ENCODE measurements at places on chromosomes 16 and 17.

DNA sequence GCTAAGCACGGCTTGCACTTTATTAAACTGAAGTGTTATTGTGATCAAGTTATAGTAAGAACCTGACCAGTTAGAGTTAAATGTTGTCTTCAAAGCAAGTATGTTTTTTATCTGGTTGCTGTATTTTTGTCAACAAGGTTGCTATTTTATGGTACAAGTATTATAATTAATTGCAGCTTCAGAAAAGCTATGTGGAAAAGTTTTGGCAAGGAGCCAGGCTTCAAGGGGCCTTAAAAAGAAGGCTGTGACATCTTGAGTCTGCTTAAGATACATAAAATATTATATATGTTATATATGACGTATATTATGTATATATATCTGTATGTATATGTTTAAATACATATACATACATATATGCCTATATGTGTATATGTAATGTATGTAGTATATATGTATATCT lies 1461.2 kb upstream of the CDH8 start:
- no peak for DNase-seq

- no peak for DNase-seq
Observed at GRCh38 chr17:47860386-47860785, 9.4 kb upstream of the SP6 start.

DNA sequence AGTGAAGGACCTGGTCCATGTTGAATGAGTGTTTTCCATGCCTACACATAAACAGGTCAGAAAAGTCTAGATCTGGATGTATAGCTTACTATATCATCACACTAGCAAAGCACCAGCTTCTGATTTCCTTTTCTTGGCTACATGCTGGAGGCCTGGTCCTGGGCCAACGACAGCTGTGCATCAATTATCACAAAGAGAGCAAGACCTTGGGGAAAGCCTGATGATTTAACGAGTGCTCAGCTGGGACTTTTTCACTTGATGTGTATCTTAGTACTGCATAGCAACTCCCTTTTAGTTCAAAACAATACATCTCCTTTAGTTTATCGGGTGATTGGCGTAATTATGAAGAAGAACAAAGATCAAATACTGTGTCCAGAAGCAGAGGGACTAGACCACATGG lies 358.2 kb downstream of the KIF2B start:
- no peak for DNase-seq

DNA sequence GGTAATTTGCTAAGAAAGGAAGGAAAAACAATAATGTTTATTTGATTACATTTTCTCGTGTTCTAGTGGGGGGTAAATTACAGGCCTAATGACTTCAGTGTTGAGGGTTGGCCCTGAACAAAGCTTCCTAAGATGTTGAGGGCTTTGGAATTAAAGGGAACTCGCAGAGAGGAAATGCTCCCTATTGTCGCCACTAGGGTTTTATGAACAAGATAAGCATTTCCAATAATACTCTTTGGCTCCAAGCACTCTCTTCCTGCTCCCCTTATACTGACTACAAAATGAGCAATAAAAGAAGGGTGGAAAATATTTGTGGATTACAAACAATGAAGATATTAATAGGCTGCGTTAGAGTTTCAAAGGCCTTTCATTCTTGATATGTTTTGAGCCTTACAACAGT lies 363.6 kb downstream of the HS3ST3B1 start:
- DNase-seq: no peak

GRCh38 chr17:77848257-77848656 lies 110.2 kb upstream of the TNRC6C start:
- DNase-seq: no peak

DNA sequence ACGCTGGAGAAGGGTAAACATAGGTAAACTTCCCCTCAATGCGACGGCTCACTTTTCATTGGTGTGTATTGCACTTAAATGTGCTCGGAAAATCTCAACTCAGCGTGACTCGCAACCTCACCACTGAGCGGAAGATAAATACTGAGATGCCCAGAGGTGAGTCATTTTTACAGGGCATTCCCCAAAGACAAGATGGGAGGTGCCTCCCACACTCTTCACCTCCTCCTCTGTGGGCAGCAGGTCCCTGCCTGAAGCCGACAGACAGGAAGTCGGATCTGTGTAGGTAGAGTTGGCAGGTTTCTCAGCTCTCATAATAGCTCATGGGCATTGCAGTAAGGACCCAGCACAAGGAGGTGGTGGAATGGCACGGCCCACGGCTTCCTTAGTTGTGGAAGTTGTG lies 274.6 kb upstream of the HSBP1 start:
- DNase-seq: no peak

DNA sequence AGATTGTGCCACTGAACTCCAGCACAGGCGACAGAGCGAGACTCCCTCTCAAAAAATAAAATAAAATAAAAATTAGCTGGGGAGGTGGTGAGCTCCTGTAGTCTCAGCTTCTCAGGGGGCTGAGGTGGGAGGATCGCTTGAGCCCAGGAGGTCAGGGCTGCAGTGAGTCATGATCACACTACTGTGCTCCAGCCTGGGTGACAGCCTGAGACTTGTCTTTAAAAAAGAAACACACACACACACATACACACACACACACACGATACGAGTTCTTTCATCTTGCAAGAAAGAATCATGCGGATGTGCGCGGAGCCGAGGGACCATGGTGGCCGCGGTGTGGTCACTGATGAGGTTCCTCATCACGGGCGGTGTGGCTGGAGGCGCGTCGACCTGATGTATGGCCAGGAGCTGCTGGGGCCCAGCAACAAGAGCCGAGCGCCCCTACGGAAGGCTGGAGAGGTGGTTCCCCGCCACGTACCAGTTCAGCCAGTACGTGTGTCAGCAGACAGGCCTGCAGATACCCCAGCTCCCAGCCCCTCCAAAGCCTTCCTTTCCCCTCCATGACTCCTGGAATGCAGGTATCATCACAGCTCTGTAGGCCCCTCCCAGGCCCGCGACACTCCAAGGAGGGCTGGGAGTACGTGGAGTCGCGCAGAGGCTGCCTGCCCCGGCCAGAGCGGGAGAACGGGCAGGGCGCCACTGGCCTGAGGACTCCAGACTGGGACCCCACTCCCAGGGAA lies 20.7 kb downstream of the NXN start:
- no peak for DNase-seq

GRCh38 chr17:43171586-43172487 lies 823 bp downstream of the NBR1 start:
- DNase-seq: peak; percentile 95

GRCh38 chr16:6633456-6633855 lies 699.2 kb upstream of the RBFOX1 start:
- DNase-seq: no peak

DNA sequence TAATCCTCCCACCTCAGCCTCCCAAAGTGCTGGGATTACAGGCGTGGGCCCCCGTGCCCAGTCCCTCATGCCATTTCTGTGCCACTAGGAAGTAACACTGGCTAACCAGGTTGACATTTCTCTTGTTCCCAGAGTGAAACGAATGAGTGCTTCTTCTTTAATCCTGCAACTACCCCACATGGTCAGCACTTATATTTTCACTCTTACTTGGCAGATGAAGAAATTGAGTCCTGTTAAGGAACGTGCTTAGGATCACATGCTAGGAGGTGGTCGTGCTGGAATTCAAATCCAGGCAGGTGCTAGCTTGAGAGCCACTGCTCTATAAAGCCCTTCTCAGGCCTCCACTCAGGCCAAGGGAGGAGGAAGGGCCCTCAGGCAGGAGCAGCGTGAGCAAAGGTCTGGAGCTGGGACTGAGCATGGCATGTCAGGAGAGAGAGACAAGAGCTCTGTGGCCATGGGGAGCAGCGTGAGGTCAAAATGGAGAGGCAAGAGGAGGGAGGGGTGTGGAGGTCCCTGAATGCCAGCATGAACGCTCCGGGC lies 18.5 kb upstream of the RMI2 start:
- DNase-seq: no peak

GRCh38 chr16:28977703-28978662 lies 3.4 kb downstream of the SPNS1 start:
- DNase-seq: no peak

DNA sequence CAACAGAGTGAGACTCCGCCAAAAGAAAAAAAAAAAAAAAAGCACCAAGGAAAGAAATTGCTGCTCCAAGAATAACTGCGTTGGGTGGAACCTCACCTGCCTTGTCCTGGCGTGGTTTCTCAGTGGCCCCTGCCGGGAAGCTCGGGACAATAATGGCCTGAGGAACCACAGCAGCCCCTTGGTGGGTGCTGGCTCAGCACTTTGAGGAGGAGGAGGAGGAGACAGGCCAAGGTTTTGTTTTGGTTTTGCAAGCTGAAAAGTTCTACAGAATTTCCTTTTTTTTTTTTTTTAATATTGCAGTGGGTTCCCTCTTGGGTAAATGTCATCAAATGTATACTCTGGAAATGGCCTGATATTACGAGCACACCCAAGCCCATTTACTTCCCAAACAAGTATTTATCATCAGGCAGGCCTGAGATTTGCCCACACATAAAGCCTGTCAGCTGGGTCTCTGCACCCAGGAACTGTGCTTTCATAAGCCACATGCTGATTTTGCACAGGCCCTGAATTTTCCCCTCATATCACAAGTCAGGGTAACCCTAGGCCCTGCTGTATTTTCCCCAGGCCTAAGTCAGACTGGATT lies 78.3 kb downstream of the SOCS1 start:
- DNase-seq: no peak

GRCh38 chr16:73616166-73616753 lies 568.3 kb upstream of the ZFHX3 start:
- DNase-seq: no peak

GRCh38 chr17:57783338-57783742 lies 38.2 kb upstream of the CCDC182 start:
- peak; percentile 4 for DNase-seq

DNA sequence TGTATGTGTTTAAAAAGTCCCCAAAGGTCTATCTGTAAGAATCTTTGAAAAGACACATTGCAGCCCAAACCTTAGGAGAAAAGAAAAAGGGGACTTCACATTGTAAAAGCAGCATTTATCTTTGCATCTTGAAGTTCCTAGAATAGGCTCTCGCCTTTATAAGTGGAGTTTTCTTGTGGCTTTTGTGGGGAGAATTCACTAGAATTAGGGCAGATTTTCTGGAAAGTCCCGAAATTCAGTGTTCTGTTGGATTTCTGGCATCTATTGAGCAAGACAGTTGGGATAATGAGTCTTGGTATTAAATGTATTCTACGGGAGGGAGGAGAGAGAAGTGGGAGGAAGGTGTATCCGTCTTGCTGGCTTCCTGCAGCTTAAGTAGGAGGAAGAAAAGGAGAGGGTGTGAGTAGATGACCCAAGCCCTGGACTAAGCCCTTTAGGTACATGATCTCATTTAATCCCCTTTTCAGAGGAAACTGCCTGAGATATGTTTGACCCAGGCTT lies 62.6 kb downstream of the PRKCA start:
- DNase-seq: no peak

- DNase-seq: no peak
Observed at GRCh38 chr16:7086822-7087616, 245.6 kb upstream of the RBFOX1 start.

DNA sequence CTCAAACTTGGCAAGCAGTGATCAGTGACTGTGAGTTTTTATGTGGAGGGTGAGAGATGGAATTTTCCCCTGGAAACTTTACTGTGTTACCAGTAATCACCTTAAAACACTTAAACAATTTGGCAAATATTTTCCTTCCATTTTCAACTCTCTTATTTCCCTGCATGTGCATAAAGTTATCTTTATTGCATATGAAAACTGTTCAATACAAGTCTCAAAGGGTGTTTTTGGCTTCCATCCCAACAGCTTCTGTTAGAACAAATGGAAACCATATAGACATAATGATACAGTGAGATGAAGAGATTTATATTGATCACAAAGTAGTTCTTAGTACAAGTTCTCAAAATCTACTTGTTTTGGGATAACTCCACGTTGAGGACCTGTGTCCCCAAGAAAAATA lies 36.4 kb upstream of the TANGO6 start:
- no peak for DNase-seq

- DNase-seq: no peak
Observed at GRCh38 chr16:67749436-67750078, 30.4 kb upstream of the GFOD2 start.

DNA sequence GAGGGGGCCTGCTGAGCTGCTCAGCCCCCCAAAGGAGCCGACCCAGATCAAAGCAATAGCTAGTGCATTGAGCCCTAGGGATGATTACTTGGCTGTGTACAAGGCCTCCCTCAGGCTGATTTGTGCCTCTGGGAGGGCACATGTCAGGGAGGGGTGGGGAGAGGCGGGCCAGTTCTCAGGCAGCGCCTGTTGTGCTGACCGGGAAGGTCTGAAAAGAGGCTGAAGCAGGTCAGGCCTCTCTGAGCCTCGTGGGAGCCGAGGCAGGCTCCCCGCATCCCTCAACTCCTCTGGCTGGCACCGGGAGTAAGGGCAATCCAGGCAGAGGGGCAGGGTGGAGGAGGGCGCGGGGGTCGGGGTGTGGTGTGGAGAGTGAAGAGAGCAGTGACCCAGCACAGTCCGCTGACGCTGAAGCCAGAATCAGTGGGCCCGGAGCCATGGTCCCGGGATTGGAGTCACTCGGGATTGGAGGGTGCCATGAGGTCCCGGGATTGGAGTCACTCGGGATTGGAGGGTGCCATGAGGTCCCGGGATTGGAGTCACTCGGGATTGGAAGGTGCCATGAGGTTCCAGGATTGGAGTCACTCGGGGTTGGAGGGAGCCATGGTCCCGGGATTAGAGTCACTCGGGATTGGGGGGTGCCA lies 3.0 kb downstream of the DCXR start:
- no peak for DNase-seq

DNA sequence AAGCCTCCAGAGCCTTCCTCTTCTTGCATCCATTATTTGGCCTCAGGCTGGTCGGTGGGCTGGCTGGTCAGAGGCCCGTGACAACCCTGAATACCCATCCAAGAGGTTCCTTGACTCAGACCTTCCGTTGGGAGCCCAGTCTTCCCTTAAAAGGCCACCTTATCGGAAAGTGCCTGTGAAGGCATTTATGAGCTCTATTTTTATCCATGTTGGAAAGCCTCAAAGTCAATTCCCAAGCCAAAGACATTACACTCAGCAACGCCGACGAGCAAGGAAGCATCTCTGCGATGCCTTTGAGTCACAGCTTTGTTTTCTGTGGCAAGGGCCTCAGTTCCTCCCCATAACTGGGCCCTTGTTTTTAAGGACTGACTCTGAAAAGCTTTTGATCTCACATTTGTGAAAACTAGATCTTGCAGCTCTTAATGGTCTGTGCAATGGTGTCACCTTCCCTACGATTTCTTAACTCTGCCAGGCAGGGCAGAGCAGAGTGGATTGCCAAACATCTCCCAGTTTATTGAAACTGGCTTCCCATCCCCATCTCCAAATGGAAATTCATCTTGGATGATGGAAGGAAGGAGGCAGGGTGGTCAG lies 13.3 kb upstream of the SPOP start:
- DNase-seq: peak; percentile 94

GRCh38 chr16:80778703-80779102 lies 25.7 kb downstream of the CDYL2 start:
- DNase-seq: no peak

GRCh38 chr17:18008496-18009268 lies 30.3 kb downstream of the ATPAF2 start:
- no peak for DNase-seq

DNA sequence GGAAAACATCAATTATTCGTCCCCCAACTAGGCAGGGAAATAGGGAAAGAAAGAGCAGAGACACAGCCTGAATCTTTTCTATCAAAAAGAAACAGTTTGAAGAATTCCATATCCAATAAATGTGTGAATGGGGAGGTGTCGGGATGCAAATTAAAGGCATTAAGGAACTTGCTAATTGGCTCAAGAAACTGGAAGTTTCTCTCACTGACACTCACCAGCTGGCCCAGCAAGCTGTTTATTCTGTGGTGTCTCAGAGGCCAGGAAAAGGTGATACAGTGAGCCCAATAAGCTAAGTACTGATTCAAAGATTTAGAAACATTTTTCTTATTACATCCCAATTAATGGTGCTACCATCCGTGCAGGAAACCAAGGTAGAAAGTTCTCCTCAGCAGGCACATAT lies 104.4 kb upstream of the CLEC3A start:
- DNase-seq: no peak
